ENCODE measurements at places on chromosomes 13 and 19. TPM values are rescaled to one million over a fixed set of nuclear protein-coding genes. Genes with fewer than 3 reads are reported as not detected.

GRCh38 chr13:37995092-37995491 lies 125.5 kb upstream of the TRPC4 start:
- DNase-seq: no peak
- H3K4me3 ChIP-seq: no peak overlapping the region
- no peaks in the 10 kb centered on the region for H3K27me3 ChIP-seq
- no peaks in the 10 kb centered on the region for H3K4me1 ChIP-seq
- H3K36me3 ChIP-seq: no peaks in the 10 kb centered on the region

DNA sequence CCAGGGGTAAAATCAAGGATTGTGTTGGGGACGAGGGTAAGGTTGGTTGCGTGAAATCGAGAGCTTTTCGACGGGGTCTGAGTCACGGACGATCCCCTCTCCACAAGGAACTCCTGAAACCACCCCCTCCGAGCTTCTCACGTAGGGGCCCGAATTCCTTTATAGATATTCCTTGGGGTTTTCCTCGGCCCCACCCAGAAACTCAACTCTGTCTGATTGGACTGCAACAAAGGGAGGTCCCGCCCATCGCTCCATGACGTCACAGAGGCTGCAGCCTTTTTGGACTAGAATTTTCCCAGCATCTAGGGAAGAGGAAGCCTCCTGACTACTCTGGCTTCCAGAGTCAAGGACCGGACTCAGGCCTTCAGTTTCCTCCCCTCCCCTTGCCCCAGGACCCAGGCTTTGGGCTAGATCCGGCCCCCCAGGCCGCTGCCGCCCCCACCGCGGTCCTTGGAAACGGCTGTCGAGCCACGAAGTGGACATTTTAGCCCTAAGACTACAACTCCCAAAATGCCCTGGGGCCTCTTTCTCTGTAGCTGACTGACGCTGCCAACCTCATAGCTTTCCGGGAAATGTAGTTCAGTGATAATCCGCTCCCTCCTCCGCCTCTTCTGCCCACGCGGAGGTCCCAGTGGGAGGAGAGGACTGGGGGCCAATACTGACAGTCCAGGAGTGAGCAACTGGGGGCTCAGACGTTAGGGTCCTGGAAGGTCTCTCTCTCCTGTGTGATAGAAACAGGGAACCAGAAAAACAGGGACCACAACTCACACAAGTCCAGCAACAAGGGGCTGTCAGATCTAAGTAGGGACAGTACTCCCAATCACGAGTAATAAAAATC lies at the start of gene IZUMO1:
Gene IZUMO1, minus strand, starts transcription at position 172 of the 838 bp plus-strand sequence. CDS start 1,050 bp downstream, outside the sequence.
- peak within 1 kb of the TSS; percentile 79 for H3K27ac ChIP-seq
- H3K4me1 ChIP-seq: peaks cover 9% of the 10 kb centered on the region
- peak; percentile 94 for DNase-seq
- H3K4me3 ChIP-seq: peak within 1 kb of the TSS; percentile 11
- no peaks in the 10 kb centered on the region for H3K27me3 ChIP-seq

- H3K36me3 ChIP-seq: no peaks in the 10 kb centered on the region
- no peak overlapping the region for H3K27ac ChIP-seq
- no peak overlapping the region for H3K4me3 ChIP-seq
- H3K27me3 ChIP-seq: no peaks in the 10 kb centered on the region
- DNase-seq: no peak
- peaks cover 31% of the 10 kb centered on the region for H3K4me1 ChIP-seq
Measured at GRCh38 chr13:87676254-87677042, 5.3 kb downstream of the SLITRK5 start.

GRCh38 chr13:81395368-81395767 lies 1054.4 kb upstream of the SPRY2 start:
- H3K4me1 ChIP-seq: no peaks in the 10 kb centered on the region
- no peaks in the 10 kb centered on the region for H3K27me3 ChIP-seq

DNA sequence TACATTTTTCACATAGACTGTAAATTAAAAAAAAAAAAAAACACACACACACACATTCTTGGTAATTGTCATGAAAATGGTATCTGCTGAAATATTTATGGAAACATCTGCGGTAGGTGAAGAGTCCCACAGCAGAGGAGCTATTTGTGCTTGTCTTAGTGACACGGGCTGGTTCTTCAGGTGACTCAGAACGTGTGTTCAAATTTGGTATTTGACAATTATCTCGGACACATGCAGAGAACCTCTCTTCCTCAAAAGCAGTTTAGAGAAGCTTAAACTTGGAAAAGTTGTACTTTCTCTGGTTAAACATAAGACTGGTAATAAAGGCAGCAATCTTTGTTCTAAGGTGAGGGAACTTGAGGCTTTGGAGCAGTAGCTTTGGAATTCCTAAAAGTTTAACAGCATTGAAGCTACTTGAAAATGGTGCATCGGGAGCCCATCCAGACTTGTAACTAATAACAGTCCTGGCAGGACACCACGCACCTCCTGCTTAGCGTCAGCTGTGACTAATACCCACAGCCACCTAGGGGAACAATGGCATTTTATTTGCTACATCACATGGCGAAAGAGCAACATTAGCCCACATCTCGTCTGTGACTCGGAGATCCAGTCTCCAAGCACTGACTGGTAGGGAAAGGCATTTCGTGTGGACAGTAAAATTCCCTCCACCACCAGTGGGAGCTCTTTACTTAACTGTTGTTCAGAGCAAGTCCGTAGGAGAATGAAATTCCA lies 1505.1 kb upstream of the SLC10A2 start:
- no peaks in the 10 kb centered on the region for H3K27me3 ChIP-seq
- no peaks in the 10 kb centered on the region for H3K36me3 ChIP-seq
- peaks cover 9% of the 10 kb centered on the region for H3K4me1 ChIP-seq
- no peak overlapping the region for H3K4me3 ChIP-seq
- H3K27ac ChIP-seq: no peak overlapping the region

DNA sequence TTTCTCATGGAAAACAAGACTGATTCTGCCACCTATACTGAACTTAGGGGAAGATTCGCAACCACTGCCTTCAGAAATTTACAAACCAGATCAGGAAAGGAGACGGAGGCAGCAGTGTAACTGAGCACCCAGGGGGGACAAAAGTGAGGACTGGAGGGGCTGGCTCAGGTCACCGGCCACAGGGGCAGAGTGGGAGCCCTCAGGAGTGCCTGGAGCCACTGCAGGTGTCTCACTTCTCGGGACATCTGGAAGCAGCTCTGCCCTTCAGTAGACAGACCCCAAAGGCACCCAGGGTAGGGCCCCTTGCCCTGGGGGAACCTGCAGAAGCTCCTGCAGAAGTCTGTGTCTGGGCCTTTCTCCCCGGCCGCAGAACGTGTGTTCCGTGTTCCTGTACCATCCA lies 5.8 kb downstream of the ARHGEF7 start:
- H3K4me1 ChIP-seq: peaks cover 8% of the 10 kb centered on the region
- no peak for DNase-seq
- H3K36me3 ChIP-seq: no peaks in the 10 kb centered on the region
- H3K27ac ChIP-seq: no peak overlapping the region

DNA sequence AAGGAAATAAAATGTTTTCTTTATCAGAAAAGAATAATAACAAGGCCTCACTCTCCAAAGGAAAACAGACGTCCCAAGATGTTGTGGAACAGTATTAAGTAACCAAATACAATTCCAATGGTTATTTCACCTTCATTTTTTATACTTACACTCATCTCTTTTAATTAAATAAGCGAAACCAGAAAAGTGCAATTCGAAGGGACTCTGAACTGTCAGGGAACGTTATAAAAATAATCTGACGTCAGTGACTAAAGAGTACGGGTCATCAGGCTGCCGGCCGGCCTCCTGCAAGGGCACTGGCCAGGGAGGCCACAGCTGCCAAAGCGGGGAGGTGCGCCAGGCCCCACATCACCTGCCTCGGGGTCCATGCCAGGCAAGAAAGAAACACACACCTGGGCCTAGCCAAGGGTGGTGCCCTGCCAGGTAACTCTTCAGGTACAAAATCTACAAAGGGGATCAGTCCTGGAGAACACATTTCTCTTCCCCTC lies 61.2 kb downstream of the CDADC1 start:
- DNase-seq: peak; percentile 91
- no peak overlapping the region for H3K4me3 ChIP-seq
- peak overlapping the region; percentile 85 for H3K27ac ChIP-seq
- no peaks in the 10 kb centered on the region for H3K27me3 ChIP-seq
- H3K4me1 ChIP-seq: peaks cover 47% of the 10 kb centered on the region

- no peaks in the 10 kb centered on the region for H3K4me1 ChIP-seq
- no peaks in the 10 kb centered on the region for H3K27me3 ChIP-seq
- peaks cover 63% of the 10 kb centered on the region for H3K36me3 ChIP-seq
- no peak overlapping the region for H3K4me3 ChIP-seq
- no peak overlapping the region for H3K27ac ChIP-seq
Measured at GRCh38 chr13:113992276-113993005, 18.6 kb upstream of the C13orf46 start.

GRCh38 chr19:1279782-1280341 lies 4.5 kb downstream of the FAM174C start:
- no peak overlapping the region for H3K4me3 ChIP-seq
- DNase-seq: peak; percentile 95
- H3K36me3 ChIP-seq: peaks cover 34% of the 10 kb centered on the region
- H3K4me1 ChIP-seq: peaks cover 43% of the 10 kb centered on the region
- peaks cover 22% of the 10 kb centered on the region for H3K27me3 ChIP-seq

The B3GLCT gene
- total RNA-seq: 15.4 TPM

Measured in stomach (tissue), 19 donors.